MV-4-11 (cell line): ENCODE measurements at places on chromosomes 5 and 9.

GRCh38 chr9:16132513-16132912 is 579.7 kb downstream of the CCDC171 start:
- peak; percentile 45 for DNase-seq

DNA sequence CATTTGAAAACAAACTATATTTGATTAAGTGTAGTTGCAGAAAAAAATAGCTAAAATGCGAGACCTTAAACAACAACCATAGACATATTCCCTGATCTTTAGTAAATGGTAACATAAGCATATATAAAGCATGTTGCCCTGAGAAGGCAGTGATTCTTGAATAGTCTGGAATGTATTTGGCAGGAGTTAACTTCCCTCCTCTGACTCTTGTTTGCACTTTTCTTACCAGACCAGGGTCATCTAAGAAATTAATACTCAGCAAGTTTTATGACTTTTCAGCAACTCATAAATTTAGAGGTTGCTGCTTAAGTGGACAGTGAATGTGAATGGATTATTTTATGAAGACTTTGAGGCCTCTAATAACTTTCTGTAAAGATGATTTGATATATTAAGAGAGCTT is 55.3 kb upstream of the NUDT12 start:
- no peak for DNase-seq

- DNase-seq: no peak
These were observed 30.7 kb upstream of the AUH start for GRCh38 chr9:91392435-91392834.

DNA sequence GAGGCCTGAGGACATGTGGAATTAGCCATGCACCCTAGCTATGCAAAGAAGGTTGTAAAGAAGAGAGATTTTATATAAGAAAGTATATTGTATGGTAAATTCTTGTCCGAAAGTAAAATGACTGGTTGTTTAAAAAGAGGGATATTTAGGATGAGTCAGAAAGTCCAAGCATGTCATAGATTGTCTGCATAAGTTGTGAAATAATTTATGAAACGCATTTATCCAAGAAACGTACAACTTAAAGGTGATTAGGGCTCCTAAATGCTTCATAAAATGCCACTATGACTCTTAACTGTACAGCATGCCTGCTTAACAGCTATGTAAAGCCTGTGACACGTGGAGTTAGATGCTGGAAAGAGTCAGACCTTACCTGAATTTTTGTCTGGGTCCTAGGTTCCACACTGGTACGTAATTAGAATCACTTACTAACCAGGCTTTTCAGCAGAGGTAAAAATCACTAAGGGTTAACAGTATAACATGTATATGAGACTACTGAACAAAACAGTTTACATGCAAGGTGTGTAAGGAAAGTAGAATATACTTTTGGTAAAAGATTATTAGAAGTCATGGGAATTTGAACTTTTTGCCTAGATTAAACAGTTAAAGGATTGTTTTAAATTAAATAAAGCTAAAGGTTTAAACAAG is 37.0 kb upstream of the ARL15 start:
- DNase-seq: no peak

GRCh38 chr9:123544007-123544827 is 188.2 kb downstream of the CRB2 start:
- peak; percentile 7 for DNase-seq

DNA sequence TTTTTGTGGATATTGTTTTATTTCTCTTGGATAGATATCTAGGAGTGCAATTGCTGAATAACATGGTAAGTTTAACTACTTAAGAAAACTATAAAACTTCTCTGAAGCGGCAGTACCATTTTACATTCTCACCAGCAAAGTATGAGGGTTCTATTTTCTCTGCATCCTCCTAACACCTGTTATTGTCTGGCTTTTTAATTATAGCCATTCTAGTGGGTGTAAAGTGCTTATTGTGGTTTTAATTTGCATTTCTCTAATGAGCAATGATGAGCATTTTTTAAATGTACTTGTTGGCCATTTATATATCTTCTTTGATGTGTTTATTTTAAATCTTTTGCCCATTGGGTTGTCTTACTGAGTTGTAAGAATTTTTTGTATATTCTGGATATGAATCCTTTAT is 28.7 kb downstream of the SMIM32 start:
- DNase-seq: no peak

GRCh38 chr5:36502608-36503007 is 103.8 kb upstream of the SLC1A3 start:
- no peak for DNase-seq

GRCh38 chr9:120928483-120929228 is 2.1 kb upstream of the TRAF1 start:
- peak; percentile 26 for DNase-seq

GRCh38 chr5:115262011-115262320 is 711 bp downstream of the PGGT1B start:
- DNase-seq: no peak

- peak; percentile 47 for DNase-seq
These were observed 242.1 kb downstream of the ZNF608 start for GRCh38 chr5:124504081-124504916.

DNA sequence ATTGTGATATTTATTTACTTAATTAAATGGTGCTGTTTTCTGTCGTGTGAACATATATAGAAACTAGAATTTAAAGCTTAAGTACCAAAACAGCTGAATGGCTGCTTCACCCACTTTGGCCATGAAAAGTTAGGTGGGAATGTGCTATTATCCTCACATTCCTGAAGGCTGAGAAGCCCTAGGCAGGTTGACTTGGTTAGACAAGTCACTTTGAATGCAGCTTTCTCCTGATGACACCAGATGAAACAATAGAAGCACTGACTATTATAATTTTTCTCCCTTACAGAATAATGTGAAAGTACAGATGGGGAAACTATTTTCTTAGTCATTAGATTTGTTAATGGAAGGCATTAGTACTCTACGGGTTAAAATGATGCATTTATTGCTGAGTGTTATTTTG is 65.1 kb upstream of the C5orf46 start:
- no peak for DNase-seq

- DNase-seq: no peak
These were observed 73.3 kb upstream of the TBCA start for GRCh38 chr5:77849308-77849900.

- DNase-seq: no peak
These were observed 161.1 kb upstream of the EFNA5 start for GRCh38 chr5:107831612-107832395.

DNA sequence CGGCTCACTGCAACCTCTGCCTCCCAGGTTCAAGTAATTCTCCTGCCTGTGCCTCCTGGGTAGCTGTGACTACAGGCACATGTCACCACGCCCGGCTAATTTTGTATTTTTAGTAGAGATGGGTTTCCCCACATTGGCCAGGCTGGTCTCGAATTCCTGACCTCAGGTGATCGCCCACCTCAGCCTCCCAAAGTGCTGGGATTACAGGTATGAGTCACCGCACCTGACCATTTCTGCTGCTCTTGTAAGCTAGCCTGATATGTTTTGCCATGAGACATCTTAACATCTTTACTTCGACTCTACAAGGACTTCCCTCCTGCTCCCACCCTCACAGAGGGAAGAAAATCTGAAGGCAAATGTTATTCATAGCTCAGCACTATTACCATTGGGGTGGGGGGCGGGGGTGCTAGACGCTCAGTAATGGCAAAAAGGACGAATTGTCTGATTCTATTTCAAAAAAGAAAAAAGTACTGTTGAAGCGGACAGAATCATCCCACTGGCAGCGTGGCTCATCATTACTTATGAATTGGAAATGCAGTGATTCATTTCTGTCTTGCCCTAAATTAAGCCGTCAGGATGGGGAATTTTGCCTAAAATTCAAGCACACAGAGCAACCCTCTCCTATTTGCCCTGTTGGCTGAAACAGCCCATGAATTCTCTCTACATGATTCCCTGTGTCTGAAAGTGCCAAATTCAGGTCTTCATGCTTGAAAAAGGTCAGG is 46.4 kb upstream of the WWC1 start:
- DNase-seq: no peak

DNA sequence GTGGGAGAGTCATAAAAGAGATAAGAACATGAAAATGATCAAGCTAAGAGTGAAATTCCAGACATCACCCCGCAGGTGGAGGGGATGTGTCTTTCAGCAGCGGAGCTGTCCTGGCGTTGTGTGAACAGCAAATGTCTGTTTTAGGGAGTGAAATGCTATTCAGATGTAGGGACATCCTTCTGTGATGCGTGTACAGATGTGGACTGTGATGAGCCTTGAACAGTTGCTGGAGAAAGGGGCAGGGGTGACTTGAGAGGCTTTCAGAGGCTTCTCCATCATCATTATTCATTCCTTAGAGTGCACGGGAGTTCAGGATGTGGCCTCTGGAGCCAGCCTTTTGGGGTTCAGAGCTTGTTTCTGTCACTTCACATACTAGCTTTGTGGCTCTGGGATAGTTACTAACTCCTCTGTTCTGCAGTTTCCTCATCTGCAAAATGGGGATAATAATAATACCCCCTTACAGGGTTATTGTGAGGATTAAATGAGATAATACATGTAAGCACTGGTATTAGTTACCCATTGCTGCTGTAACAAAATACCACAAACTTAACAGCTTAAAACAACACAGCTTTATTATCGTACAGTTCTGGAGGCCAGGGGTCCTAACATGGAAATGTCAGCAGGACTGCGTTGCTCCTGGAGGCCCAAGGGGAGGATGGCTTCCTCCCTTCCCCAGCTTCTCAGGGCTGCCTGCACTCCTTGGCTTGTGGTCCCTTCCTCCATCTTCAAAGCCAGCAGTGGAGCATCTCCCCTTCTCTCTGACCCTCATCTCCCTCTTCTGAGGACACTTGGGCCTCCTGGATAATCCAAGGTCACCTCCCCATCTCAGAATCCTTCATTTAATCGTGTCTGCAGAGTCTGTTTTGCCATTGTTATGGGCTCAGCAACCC is 9.4 kb downstream of the TRAF1 start:
- no peak for DNase-seq

DNA sequence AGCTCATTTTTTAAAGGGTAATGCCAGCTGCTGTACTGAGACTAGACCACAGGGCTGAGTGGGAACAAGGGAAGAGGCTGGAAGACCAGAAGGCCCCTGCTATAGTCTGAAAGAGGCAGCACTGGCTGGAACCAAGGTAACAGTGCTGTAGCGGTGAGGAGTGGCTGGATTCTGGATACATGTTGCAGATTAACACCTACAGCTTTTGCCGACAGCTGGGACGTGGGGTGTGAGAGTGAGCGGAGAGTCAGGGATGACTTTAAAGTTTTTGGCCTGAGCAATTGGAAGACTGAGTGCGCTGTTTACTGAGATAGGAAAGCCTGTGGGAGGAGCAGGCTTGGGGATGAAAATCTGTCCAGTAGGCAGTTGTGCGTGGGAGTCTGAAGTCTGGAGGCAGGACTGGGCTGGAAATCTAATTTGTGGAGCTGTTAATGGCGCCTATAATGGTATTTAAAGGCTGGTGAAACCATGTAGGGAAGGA is 26.5 kb downstream of the AQP7 start:
- no peak for DNase-seq

DNA sequence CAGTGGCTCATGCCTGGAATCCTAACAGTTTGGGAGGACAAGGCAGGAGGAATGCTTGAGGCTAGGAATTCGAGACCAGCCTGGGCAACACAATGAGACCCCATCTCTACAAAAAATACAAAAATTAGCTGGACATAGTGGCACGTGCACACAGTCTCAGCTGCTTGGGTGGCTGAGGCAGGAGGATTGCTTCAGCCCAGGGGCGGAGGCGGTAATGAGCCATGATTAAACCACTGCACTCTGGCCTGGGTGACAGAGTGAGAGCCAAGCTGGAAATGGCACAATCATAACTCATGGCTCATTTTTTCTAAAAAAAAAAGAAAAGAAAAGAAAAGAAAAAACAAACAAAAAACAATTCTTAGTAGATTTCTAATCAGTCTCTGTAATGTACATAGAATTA is 446.2 kb downstream of the ELAVL2 start:
- no peak for DNase-seq

DNA sequence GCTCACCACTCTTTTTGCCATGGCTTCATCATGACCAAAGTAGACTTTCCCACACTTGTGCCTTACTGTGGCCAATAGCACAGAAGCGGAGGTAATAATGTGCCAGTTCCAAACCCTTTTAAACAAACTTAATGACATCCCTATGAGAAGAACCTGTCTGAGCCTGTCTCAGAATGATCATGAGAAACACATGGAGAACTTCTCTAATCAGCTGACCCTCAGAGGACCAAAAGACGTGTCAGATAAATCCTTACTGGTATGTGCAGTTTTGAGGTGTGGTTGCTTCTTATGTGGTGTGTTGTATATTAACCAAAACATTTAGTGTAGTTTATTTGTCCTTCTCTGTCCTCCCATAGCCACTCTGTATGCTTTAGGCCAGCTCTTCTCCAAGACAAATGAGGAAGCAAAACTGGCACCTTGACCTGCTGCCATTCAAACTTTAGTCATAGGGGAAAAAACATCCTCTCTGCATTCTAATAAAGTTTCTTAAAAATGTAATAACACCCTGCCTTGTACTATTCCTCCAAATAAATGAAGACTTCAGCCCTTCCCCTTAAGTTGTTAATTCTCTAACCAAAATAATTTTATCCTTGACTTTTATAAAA is 168.9 kb downstream of the MUSK start:
- DNase-seq: peak; percentile 2

DNA sequence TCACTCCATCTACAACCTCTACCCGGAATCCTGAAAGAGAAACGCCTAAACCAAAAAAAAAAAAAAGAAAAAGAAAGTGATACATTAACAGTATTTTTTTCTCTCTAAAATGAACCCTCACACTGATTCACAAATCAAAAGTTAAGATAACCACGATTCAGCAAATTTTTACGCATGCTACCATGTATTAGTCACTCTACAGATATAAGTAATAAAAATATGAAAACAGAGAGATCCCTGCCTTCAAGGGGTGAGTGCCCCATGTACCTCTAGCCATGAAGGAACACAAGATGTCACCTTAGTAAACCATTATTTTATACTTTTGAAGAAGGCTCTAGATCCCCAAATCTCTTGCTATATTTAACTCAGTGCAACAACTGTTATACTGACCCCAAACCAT is 33.4 kb downstream of the CEMIP2 start:
- DNase-seq: no peak

DNA sequence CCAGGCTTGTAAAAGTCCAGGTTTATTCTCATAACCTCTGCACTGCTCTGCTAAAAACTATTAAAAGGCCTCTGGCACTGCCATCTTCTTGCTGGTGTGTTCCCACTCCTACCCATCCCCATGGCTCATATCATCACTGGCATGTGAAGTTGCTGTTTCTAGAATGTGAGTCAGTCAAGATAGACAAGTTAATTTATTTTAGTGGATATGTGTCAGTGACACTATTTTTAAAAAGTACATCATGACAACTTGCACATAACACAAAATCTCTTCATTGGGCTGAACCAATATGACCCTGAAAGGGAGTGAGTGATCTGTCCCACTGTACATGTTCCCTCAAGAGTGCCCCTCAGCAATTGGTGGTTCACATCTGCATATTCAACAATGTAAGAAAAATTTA is 299.7 kb downstream of the NFIB start:
- DNase-seq: no peak

DNA sequence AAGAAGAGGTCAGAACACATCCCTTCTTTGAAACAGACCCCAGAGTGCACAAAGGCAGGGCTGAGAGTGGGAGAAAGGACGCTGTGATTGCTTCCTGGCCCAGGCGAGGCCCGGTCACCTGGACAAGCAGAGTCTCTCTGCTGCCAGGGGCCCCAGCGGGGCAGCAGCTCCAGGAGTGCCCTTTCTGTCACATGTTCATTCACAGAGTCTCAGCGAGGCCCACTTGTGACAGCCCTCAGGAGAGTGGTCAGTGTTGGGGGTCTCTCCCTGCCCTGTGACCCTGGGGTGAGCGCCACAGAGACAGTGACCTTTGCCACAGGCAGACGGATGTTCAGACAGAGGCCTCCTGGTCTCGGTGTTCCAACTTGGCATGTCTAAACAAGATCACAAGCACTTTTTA is 130.2 kb upstream of the IRX4 start:
- DNase-seq: no peak
